Left lung (tissue), 14 donors: ENCODE measurements at places on chromosomes 7 and 10. TPM values are rescaled to one million over a fixed set of nuclear protein-coding genes. Genes with fewer than 3 reads are reported as not detected.
A peak's percentile ranks its signal among the peaks of the same experiment; 100 is the strongest.

DNA sequence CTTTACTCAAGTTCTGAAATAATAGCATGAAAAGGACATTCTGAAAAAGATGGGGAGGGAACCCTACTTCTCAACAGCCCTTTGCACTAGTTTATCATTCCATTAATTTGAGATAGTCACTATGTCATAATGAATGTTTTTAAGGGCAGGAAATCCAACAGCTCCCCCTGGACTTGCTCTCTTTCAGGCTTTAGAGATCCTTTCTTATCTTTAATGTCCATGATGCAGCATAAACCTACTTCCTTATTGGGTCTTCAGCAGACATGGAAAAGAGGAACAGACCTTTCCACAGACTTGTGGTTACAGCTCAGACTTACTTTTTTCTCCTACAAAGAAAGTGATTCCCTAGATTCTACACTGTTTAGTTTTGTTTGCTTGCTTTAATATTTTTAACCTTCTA, 87.3 kb downstream of the IDE start:
- no peak for DNase-seq

GRCh38 chr7:137755846-137756651, 90.7 kb downstream of the DGKI start:
- no peak for DNase-seq

GRCh38 chr10:86868353-86868752, 89.1 kb downstream of the MMRN2 start:
- peak; percentile 71 for DNase-seq

GRCh38 chr7:150471886-150472285, 21.5 kb downstream of the GIMAP8 start:
- DNase-seq, result no peak

DNA sequence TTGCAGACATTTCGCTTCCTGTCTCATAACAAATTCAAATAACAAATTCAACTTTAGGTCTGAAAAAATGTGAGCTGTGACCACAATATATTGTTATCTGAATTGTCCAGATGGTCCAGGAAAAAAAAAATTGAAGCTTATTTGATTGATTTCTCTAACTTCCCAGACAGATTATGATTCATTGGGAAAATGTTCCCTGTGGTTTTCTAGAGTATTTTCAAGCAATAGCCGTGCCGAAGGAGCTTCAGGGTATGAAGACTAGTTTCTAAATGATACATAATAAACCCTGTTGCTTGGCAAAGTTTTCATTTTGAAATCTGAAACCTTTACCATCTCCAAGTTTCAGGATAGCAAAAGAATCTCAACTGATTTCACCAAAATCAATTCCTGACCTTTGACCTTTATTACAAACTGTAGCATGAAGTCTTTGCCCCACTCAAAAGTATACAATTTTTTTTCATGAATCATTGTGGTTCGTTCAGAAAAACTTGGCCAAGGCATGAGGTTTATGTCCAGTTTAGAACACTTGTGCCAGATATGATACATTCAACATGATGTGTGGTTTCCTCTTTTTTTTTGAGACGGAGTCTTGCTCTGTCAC, 109.9 kb downstream of the JCAD start:
- DNase-seq, result no peak

GRCh38 chr7:33118383-33118782, 9.2 kb upstream of the RP9 start:
- DNase-seq, result no peak

DNA sequence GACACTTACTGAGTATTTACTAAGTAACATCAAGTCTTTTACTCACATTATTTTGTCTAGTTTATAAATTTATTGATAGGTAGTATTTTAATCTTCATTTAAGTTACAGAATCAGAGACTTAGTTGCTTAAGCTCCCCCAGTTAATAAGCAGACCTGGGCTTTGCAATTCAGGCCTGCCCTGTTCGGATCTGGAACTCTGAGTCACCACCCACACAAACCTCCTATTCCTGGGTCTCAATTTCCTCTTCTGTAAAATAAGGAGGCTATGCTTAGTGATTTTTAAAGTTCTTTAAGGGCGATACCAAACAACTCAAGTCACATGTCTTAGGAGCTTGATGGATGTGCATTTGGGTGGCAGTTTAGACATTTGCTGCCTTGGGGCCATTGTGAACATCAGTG, 3.5 kb upstream of the MGAM start:
- no peak for DNase-seq

DNA sequence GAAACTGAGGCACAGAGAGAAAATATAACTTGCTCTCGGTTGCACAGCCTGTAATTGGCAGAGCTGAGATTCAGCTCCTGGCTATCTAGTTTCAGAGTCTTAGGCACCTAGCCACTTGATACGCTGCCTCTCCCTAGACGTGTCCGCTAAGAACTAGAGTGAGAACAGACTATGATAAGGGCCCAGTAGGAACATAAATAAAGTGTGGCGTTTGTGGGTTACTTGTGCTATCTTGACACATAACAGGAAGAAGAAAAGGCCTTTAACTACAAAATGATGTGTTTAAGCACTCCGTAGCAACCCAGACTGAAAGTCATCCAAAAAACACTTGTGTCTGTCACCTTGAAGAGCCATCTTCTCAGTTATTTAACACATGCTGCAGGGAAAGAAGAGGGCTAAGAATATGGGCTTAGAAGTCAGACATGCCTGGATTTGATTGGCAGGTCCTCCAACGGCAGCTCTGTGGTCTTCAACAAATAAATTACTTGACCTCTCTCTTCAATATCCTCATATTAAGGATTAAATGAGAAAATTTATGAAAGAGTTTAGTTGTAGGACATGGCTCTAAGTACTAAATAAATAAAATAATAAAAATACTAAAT, 96.2 kb downstream of the SGMS1 start:
- DNase-seq, result no peak

- DNase-seq, result no peak
Measured at GRCh38 chr7:778271-778967, 51.3 kb upstream of the PRKAR1B start.

- no peak for DNase-seq
Measured at GRCh38 chr10:76242956-76243355, 811.5 kb downstream of the LRMDA start.

DNA sequence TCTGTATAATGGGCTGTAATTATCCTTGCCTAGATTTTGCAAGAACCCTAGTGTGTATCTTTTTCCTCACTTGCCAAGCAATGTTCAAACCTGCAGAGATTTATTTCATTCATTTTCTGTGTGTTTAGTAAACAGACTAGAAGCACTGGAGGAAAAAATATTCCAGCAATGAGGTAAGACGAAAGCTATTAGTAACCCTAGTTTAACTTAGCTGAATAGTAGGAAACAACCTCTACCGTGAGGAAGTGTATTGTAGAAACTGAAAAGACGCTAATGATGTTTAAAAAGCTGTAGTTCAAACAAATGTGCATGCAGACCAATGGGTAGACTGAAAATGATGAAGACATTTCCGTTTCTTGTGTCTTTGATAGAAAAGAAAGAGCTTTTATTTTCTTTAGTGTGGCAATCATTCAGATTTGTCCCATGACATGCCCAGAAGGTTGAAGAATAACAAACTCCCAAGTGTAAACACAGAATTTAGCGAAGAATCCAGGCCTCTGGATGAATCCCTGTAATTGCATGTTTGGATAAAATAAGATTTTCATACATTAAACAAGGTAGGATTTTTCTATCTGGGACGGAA, 20.7 kb downstream of the CAV1 start:
- no peak for DNase-seq

DNA sequence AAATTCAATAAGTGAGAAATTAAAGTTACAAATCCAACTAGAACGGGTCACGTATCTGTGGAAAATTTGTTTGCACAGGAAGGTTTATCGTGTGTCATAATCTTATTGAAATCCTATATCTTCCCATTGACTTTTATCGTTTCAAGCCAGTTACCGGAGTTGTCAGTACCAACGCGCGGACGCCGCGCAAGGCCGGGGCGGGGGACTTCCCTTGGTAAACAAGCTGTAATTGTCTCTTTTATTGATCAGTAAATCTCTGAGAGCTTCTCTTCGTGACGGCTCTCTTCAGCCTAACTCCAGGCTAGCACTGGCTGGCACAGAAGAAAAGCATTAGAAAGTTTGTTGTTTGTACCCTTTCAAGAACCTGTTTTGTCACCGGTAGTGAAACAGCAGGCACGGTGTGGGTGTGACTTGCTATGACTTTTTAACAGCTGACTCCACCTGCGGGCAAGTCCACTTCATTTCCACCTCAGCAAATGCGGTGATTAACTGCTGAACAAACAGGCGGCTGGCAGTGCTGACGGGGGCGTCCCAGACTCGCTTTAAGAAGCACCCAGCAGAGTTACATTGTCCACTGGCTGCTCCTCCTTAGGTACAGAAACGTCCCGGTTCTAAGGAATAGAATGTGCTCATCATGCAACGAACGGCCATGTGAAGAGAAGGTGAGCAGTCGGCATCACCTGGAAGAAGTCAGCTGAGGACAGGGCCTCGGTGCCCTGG, 215.8 kb downstream of the MAD1L1 start:
- DNase-seq, result no peak

The STAMBPL1 gene
- 8.6 TPM for polyA plus RNA-seq

The CTTNBP2 gene
- polyA plus RNA-seq, result 19.6 TPM

The CRYGN gene
- 0.34 TPM for polyA plus RNA-seq

The TNS3 gene
- polyA plus RNA-seq, result 95.0 TPM

The FZD8 gene
- polyA plus RNA-seq, result 3.5 TPM

The FGFBP3 gene
- polyA plus RNA-seq, result 3.8 TPM

The COL17A1 gene
- 0.61 TPM for polyA plus RNA-seq

The HMX3 gene
- not detected for polyA plus RNA-seq

The CCAR1 gene
- polyA plus RNA-seq, result 211 TPM

The GPR37 gene
- polyA plus RNA-seq, result 6.2 TPM

The MYO3A gene
- 3.1 TPM for polyA plus RNA-seq

The OR9A2 gene
- not detected for polyA plus RNA-seq

The SNX8 gene
- polyA plus RNA-seq, result 29.8 TPM
